Sigmoid colon (tissue), 7 donors: ENCODE measurements at places on chromosomes 4 and X. TPM values are rescaled to one million over a fixed set of nuclear protein-coding genes. Genes with fewer than 3 reads are reported as not detected.

SH3TC1 gene
- 7.8 TPM for total RNA-seq

- no peak overlapping the region for H3K27ac ChIP-seq
- H3K36me3 ChIP-seq, result no peaks in the 10 kb centered on the region
- H3K4me1 ChIP-seq, result no peaks in the 10 kb centered on the region
- DNase-seq, result no peak
- no peak overlapping the region for H3K4me3 ChIP-seq
These were observed 27.7 kb upstream of the PROM1 start for GRCh38 chr4:16111533-16111932.

DNA sequence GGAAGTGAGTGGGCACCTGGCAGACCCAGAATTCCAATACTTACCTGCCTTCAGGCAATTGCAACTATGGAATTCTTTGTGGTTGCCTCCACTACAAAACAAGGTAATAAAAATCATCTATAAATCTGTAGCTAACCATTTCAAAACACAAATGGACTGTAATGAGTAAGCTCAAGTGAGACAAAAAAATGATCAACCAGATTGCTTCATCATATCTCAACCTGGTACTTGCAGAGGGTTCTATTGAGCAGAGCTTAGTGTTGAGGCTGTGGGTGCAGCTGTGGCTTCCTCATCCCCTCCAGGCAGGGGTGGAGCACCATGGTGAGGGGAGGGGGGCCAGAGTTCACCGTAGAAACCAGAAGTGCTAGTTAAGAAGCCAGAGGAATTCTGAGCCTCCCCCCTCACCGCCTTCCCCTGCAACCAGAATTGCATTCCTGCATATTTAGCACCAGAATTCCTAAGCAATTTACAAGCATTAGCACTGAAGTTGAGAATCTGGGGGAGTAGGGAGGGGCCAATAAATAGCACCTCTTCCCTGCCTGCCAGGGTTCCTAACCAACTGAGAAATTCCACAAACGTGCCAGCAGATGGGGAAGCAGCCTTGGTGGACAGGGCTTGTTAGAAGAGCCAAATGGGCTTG lies 11.5 kb downstream of the CTAG1A start:
- H3K36me3 ChIP-seq, result no peaks in the 10 kb centered on the region
- H3K4me3 ChIP-seq, result no peak overlapping the region
- H3K27ac ChIP-seq, result no peak overlapping the region
- H3K4me1 ChIP-seq, result peaks cover 7% of the 10 kb centered on the region
- DNase-seq, result no peak

DNA sequence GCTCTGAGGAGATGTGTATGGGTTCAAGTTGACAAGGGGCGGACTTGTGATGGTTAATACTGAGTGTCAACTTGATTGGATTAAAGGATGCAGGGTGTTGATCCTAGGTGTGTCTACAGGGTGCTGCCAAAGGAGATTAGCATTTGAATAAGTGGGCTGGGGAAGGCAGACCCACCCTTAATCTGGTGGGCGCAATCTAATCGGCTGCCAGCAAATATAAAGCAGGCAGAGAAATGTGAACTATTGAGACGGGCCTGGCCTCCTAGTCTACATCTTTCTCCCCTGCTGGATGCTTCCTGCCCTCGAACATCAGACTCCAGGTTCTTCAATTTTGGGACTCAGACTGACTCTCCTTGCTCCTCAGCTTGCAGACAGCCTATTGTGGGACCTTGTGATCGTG lies 26.7 kb upstream of the SMIM10L2A start:
- H3K27me3 ChIP-seq, result no peaks in the 10 kb centered on the region
- H3K36me3 ChIP-seq, result no peaks in the 10 kb centered on the region
- no peak for DNase-seq
- H3K27ac ChIP-seq, result no peak overlapping the region
- no peaks in the 10 kb centered on the region for H3K4me1 ChIP-seq

- no peaks in the 10 kb centered on the region for H3K36me3 ChIP-seq
- no peak for DNase-seq
These were observed 87.7 kb downstream of the GPC3 start for GRCh38 chrX:133897593-133898163.
